ENCODE measurements at places on chromosomes 2 and 18. TPM values are rescaled to one million over a fixed set of nuclear protein-coding genes. Genes with fewer than 3 reads are reported as not detected.
A peak's percentile ranks its signal among the peaks of the same experiment; 100 is the strongest.

Gene MRPL19
- 74.5 TPM for total RNA-seq

GRCh38 chr18:45639408-45639807 is 24.1 kb downstream of the SLC14A2 start:
- H3K4me1 ChIP-seq = no peaks in the 10 kb centered on the region
- DNase-seq = no peak
- no peak overlapping the region for H3K4me3 ChIP-seq

GRCh38 chr18:57837917-57838548 is 34.9 kb upstream of the ATP8B1 start:
- peaks cover 12% of the 10 kb centered on the region for H3K4me1 ChIP-seq
- no peaks in the 10 kb centered on the region for H3K36me3 ChIP-seq
- DNase-seq = no peak
- no peak overlapping the region for H3K27ac ChIP-seq
- H3K27me3 ChIP-seq = no peaks in the 10 kb centered on the region

- H3K36me3 ChIP-seq = no peaks in the 10 kb centered on the region
- H3K27me3 ChIP-seq = peaks cover 16% of the 10 kb centered on the region
- no peak overlapping the region for H3K4me3 ChIP-seq
- no peak overlapping the region for H3K27ac ChIP-seq
Measured at GRCh38 chr2:36762764-36763490, 66.4 kb downstream of the VIT start.

- no peaks in the 10 kb centered on the region for H3K4me1 ChIP-seq
- no peaks in the 10 kb centered on the region for H3K27me3 ChIP-seq
- no peak for DNase-seq
- H3K27ac ChIP-seq = no peak overlapping the region
- no peaks in the 10 kb centered on the region for H3K36me3 ChIP-seq
Measured at GRCh38 chr18:62693659-62694058, 21.7 kb upstream of the PHLPP1 start.

DNA sequence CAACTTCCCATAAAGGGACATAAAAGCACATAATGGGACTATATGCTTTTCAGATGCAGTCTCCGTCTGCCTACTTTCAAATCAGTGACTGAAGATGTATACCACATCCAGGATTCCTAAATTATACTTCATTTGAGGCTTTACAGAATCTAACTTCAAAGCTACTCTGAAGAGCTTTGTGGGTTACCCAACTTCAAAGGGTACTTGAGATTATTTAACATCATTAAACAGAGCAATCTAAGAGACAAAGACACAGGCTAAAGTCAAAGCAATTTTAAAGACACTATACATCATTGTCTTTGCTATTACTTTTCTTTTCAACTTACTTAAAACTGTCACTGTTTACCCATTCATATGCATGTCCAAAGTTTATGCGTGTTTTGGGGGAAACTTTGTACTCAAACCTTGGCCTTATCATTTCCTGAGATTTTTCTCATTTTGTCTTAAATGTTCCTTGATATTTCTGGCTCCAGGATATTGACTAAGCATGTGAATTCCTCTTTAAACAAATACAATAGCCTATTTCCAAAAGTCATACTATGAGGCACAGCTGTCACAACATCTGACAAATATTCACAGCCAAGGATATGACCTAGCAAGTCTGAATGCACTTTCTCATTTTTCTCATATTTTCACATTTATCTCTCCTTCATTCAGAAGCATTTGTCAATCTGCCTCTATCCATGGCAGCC is 1985.1 kb upstream of the PIK3C3 start:
- no peaks in the 10 kb centered on the region for H3K36me3 ChIP-seq
- no peak overlapping the region for H3K4me3 ChIP-seq
- H3K4me1 ChIP-seq = no peaks in the 10 kb centered on the region
- no peak for DNase-seq

DNA sequence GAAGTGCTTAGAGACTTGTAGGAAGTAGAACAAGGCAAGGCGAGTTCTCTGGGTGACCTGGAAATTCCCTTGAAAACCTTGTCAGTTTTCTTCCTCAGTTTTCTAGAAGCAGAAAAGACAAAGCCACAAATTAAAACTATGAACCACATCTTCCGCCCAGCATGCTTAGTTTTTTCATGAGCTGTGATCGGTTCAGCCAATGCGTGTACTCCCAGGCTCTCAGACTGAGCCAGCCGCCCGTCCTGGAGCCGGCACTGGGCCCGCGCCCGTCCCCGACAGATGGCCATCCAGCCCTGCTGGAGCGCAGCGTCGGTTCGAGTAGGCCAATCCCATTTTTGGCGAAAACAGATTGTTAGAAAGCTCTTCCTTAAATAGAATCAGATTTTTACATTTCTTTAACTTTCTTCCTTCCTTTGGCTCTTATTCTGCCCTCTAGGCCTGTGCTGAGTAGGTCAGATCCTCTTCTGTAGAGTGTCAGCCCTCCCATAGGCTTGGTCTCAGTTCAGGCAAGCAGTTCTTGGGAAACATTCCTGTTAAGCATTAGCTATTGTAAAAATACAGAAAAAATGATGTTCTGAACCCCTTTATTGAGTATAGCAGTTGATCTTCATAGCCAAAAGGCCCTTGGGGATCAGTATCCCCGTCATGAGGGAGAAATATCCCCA is 112.5 kb downstream of the NCK2 start:
- no peaks in the 10 kb centered on the region for H3K27me3 ChIP-seq
- no peaks in the 10 kb centered on the region for H3K4me1 ChIP-seq
- H3K36me3 ChIP-seq = peaks cover 24% of the 10 kb centered on the region
- H3K4me3 ChIP-seq = no peak overlapping the region
- H3K27ac ChIP-seq = no peak overlapping the region
- no peak for DNase-seq

DNA sequence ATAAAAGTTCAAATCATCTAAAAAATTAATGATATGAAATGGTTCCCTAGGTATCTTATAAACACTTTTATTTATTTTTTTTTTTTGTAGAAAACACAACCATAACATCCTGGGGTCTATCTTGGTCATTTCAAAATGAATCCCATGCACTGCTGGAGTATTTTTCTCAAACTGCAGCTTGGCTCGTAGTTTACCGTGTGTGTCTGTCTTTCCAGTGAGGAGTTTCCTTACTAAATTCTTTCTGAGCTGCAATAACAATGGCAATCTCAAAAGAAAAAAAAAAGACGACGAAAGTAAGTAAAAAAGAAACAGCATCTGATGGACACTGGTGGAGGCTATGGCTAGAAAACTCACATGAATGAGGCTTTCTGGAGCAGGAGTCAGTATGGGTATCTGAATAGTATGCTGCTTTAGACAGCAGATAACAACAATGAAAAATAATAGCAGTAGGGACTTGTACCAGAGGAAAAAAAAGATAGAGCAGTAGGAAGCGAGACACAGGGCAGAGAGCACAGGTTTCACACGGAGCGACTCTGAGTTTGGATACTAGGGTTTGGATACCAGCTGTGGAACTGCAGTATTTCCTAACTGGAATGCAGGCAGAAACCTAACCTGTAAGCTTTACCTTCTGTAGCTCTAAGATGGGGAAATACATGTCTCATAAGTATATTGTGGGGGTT is 43.5 kb downstream of the CALCRL start:
- H3K27ac ChIP-seq = no peak overlapping the region
- DNase-seq = no peak
- H3K4me3 ChIP-seq = no peak overlapping the region
- H3K27me3 ChIP-seq = no peaks in the 10 kb centered on the region
- peaks cover 22% of the 10 kb centered on the region for H3K4me1 ChIP-seq
- H3K36me3 ChIP-seq = no peaks in the 10 kb centered on the region

DNA sequence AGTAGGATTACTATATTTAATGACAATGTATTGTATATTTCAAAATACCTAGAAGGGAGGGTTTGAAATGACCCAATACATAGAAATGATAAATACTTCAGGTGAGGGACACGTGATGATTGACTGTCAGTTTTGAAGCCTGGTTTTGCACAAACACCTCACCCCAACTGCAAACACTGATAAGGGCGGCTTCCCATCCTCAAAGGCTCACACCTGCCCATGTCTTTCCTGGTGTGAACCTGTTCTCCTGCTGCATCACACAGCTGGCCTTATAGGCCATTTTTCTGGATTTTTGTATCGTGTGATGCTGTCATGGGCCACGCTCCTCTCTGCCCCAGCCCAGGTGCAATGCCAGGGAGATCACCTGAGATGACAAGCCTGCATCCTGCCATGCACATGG is 166.5 kb upstream of the NCK2 start:
- H3K36me3 ChIP-seq = no peaks in the 10 kb centered on the region
- 0 out of 2 replicates have a peak, but pooled peaks cover 2% of the 10 kb centered on the region for H3K27me3 ChIP-seq
- DNase-seq = no peak
- H3K4me3 ChIP-seq = no peak overlapping the region

GRCh38 chr2:113890253-113891235 is 655 bp downstream of the ACTR3 start:
- peak overlapping the region; percentile 92 for H3K4me3 ChIP-seq
- H3K36me3 ChIP-seq = no peaks in the 10 kb centered on the region
- H3K4me1 ChIP-seq = peaks cover 11% of the 10 kb centered on the region
- peak overlapping the region; percentile 85 for H3K27ac ChIP-seq
- DNase-seq = peak; percentile 53

DNA sequence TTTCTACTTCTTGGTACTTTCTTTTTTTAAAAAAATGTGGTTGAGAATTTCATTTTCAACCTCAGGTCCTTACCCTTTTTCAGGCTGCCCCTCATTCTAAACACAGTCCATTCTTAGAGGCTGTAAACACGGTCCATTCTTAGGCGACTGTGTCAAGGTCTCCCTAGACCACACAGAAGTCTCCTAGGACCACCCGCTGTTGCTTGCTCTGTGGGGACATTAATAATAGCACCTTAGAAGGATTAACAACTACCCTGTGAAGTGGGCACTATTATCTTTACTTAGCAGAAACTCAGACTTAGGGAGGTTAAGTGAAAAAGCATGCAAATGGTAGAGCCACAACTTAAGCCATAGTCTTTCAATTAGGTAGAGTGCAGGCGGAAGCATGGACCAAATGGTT is 91.7 kb downstream of the RBMS1 start:
- peaks cover 52% of the 10 kb centered on the region for H3K4me1 ChIP-seq
- peak; percentile 82 for DNase-seq
- H3K27me3 ChIP-seq = no peaks in the 10 kb centered on the region
- H3K27ac ChIP-seq = peak overlapping the region; percentile 45
- no peak overlapping the region for H3K4me3 ChIP-seq

GRCh38 chr2:96486696-96487095 is 18.5 kb downstream of the NEURL3 start:
- H3K4me1 ChIP-seq = peaks cover 11% of the 10 kb centered on the region
- H3K4me3 ChIP-seq = no peak overlapping the region
- H3K27ac ChIP-seq = no peak overlapping the region
- no peaks in the 10 kb centered on the region for H3K36me3 ChIP-seq

GRCh38 chr18:79458131-79458838 is 62.6 kb downstream of the NFATC1 start:
- peak overlapping the region; percentile 73 for H3K27ac ChIP-seq
- no peaks in the 10 kb centered on the region for H3K27me3 ChIP-seq
- peak; percentile 78 for DNase-seq
- H3K36me3 ChIP-seq = no peaks in the 10 kb centered on the region
- H3K4me3 ChIP-seq = peak overlapping the region; percentile 28

GRCh38 chr2:198479065-198479464 is 674.7 kb downstream of the PLCL1 start:
- no peak for DNase-seq
- no peaks in the 10 kb centered on the region for H3K27me3 ChIP-seq
- no peak overlapping the region for H3K4me3 ChIP-seq
- H3K4me1 ChIP-seq = peaks cover 10% of the 10 kb centered on the region
- H3K27ac ChIP-seq = no peak overlapping the region

DNA sequence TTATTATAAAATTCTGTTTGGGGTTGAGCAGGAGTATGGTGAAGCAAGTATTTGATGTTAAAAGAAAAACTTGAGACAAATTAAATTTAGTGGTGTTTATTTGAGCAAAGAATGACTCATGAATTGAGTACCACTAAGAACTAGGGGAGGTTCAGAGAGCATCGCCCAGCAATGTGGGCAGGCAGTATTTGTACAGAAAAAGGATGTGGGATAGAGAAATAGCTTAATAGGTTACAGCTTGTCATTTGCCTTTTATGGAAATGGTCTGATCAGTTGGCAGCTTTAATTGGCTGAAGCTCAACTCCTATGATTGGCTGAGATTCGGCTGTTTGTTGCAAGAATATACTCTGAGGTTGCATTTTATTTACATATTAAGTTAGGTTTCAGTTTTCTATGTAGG is 68.2 kb downstream of the LRATD1 start:
- no peak for DNase-seq
- no peaks in the 10 kb centered on the region for H3K36me3 ChIP-seq
- H3K27me3 ChIP-seq = no peaks in the 10 kb centered on the region
- no peak overlapping the region for H3K27ac ChIP-seq

GRCh38 chr2:98412751-98413458 is 31.8 kb upstream of the INPP4A start:
- DNase-seq = peak; percentile 53
- no peak overlapping the region for H3K27ac ChIP-seq
- no peaks in the 10 kb centered on the region for H3K27me3 ChIP-seq
- no peak overlapping the region for H3K4me3 ChIP-seq
- H3K36me3 ChIP-seq = no peaks in the 10 kb centered on the region
- H3K4me1 ChIP-seq = no peaks in the 10 kb centered on the region

- peaks cover 8% of the 10 kb centered on the region for H3K4me1 ChIP-seq
- H3K27me3 ChIP-seq = no peaks in the 10 kb centered on the region
- no peaks in the 10 kb centered on the region for H3K36me3 ChIP-seq
- no peak overlapping the region for H3K27ac ChIP-seq
Measured at GRCh38 chr2:202023198-202023903, 10.3 kb upstream of the FZD7 start.

DNA sequence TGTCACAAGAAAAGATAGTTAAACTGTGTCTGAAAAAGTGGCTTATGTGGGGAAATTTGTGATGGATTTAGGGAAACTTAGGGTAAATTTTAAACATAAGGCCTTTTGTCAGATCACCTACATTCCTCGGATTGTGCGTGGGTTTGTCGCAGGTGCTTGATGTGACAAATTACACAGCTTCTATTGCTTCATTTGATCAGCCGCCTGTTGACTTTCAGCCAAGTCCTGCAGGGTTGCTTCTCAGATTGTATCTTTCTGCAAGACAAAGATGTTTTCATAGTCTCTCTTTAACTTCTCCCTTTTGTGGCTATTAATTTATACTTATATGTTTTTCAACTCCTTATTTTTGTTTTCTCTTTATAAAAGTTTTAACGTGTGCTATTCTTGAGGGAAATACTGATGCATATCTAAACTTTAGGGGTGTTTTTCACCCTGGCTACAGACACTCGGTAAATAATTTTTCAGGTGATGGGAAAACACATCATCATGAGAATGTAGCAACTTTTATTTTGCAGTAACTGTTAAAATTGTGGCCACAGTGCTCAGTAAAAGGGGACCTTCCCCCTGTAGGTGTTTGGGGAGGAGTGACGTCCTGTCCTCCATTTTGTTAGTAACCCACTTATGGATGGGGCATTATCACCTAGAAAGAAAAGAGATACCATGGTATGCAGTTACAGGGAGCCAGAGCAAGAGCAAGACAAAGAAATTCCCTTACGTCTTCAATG is 31.4 kb downstream of the GALM start:
- H3K36me3 ChIP-seq = no peaks in the 10 kb centered on the region
- no peak overlapping the region for H3K27ac ChIP-seq
- H3K4me3 ChIP-seq = no peak overlapping the region
- H3K27me3 ChIP-seq = no peaks in the 10 kb centered on the region
- peaks cover 5% of the 10 kb centered on the region for H3K4me1 ChIP-seq
- no peak for DNase-seq

GRCh38 chr2:195300631-195301030 is 356.4 kb upstream of the SLC39A10 start:
- no peaks in the 10 kb centered on the region for H3K36me3 ChIP-seq
- H3K4me1 ChIP-seq = no peaks in the 10 kb centered on the region
- no peak for DNase-seq
- no peak overlapping the region for H3K4me3 ChIP-seq

Data from SJCRH30 (cell line).